Karpas-422 (cell line): ENCODE measurements at places on chromosomes 11 and 22.

DNA sequence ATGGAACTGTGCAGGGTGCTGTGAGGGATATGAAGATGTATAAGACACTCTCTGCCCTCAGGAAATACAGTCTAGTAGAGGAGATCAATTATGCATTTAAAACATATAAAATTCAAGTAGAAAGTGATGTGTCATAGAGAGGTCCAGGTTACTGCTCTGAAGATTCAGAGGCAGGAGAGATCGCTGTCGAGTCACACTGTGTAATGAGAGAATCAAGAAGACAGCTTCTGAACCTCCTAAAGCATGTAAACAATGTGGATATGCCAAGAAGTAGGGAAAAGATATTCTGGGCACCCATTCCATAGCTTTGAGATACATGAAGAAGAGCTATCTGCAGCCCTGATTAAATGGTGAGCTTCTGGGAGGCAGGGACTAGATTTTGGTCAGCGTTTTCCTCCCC is 16.7 kb downstream of the SSH3 start:
- DNase-seq, result no peak

- no peak for DNase-seq
These were observed 38.3 kb downstream of the TBX1 start for GRCh38 chr22:19798891-19799293.

DNA sequence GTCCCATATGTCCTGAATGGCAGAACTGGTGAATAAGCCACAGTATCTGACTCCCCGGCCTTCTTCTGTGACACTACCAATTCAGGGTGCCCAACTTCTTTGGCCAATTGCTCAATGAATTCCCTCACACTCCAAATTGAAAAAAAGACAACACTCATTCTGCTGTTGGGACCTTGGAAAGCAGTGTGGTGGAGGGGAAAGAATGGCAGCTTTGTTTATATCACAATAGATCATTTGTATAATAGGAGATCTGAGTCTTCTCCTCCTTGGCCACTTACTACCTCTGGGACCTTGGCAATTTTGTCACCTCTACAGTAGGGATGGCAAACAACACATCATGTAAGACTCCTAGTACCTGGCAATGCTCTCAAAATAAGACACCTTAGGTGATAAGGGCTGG is 64.6 kb downstream of the OPCML start:
- no peak for DNase-seq

- no peak for DNase-seq
These were observed 24.9 kb upstream of the GNB1L start for GRCh38 chr22:19879643-19879991.

DNA sequence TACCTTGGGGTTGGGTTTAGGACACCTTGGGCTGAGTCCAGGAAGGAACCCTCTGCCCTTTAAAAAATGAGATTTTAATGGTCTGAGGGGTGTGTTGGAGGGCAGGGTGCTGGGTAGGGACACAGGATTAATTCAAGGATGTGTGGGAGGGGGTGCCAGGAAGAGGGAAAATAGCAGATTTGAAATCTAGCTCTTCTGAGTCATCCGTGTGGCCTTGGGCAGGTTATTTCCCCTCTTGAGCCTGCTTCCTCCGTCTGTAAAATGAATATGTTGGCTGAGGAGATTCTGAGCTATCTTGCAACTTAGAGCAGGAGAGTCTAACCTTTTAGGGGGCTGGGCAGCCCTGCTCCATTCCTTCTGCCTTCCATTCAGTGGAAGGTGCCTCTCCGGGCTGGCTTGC is 3.0 kb downstream of the TSPAN18 start:
- DNase-seq, result no peak
